Activated T-helper 1 cell treated with anti-CD3 and anti-CD28 coated beads, Interleukin-2, amount 50 U/mL, for 16 hours (primary cell): ENCODE measurements at places on chromosomes 13 and 19.

DNA sequence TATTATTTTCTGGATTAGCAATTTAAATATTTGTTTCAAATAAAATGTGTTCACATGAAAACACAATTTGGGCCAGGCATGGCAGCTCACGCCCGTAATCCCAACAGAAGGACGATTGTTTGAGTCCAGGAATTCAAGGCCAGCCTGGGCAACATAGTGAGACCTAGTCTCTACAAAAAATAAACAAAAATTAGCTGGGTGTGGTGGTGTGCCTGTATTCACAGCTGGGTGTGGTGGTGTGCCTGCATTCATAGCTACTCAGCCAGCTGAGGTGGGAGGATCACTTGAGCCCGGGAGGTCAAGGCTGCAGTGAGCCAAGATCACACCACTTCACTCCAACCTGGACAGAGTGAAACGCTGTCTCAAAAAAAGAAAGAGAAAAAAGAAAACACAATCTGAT is 46.4 kb downstream of the KPNA3 start:
- DNase-seq = no peak

DNA sequence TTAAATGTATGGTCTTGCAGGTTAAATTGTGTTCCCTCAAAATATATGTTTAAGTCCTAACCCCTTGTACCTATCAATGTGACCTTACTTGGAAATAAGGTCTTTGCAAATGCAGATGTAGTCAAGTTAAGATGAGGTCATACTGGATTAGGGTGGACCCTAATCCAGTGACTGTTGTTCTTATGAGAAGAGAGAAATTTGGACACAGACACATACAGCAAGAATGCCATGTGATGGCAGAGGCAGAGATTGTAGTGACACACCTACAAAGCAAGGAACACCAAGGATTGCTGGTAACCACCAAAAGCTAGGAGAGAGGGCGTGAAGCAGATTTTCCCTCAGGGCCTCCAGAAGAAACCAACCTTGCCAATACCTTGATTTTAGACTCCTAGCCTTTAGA is 50.2 kb downstream of the LACC1 start:
- no peak for DNase-seq

DNA sequence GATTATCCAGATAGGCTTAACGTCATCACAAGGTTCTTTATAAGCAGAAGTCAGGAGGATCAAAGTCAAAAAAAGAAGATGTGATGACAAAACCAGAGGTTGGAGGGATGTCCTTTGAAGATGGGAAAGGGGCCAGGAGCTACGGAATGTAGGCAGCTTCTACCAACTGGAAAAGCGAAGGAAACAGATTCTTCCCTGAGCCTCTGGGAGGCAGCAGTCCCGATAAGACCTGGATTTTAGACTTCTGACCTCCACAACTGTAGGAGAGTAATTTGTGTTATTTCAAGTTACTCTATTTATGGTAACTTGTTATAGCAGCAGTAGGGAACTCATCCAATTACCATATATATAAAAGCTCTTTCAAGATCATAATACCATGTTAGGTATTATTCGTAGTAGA is 98.8 kb upstream of the MYCBP2 start:
- no peak for DNase-seq

- peak; percentile 73 for DNase-seq
Measured at GRCh38 chr19:13588957-13589833, 82.9 kb upstream of the CACNA1A start.

DNA sequence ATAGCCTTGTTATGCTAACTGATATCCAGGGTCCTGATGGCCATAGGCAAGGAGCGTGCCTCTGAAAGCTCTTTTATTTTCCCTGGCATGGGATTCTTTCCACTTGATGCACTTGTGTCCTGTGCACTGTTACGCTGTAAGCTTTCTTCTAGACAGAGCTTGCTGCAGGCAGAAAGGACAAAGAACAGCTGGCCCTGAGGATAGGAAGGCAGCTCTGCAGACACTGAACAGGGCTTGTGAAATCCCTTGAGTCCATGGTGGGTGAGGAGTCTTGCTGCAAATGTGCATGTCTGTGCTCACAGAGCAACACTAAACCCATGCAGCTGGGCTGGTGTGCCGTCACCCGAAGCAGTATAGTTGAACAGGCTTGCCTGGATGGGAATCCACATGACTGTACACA is 126.6 kb downstream of the AKAP11 start:
- DNase-seq = no peak
